Activated T-helper 2 cell treated with anti-CD3 and anti-CD28 coated beads, Interferon-gamma antibody, Interleukin-2, Interleukin-4, amounts not matched to agents 10 μg/mL and 5 μg/mL and 100 μg/mL, durations not matched to agents 14 hours and 24 hours and 36 hours (primary cell): ENCODE measurements at places on chromosomes 6 and 20. TPM values are rescaled to one million over a fixed set of nuclear protein-coding genes. Genes with fewer than 3 reads are reported as not detected.

Gene ELOVL2
- total RNA-seq = not detected in 2 replicates

Gene LRRC73
- 0.11 and 0.21 TPM in 2 replicates for total RNA-seq

DNA sequence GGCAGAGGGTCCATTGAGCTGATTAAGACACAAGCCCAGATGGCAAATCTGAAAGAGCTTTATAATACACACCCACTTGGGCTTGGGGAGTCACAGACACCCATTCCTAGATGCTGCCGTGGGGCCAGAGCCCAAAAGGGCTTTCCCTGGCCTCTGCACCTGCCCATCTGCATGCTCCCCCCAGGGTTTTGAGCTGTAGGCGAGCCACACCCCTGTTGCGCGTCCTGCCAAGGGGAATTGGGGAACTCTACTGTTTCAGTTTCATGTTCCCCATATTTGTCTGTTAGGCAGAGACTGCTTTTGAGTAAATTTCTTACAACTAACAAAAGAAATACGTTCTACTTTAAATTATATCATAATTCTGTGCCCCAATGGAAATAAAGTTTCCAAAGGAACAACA lies 52.9 kb upstream of the FNDC1 start:
- no peak for DNase-seq

DNA sequence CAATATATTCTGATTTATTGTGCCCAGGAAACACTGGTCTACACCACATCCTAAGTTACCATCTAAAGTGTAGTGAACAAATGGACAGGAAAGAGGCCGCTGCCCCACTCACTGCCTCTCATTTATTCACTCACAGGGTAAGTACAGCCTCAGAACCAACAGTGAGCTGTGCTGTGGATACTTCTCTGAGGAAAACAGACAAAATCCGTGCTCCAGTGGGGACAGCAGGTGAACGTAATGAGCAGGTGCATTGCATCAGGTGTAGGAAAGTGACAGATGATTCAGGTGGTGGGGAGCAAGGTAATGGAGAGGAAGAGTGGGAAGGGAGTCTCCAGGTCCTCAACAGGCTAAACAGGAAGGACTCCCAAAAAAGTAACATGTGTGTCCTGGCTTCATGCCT lies 8.4 kb upstream of the ULBP2 start:
- no peak for DNase-seq

GRCh38 chr6:115485400-115485799 lies 575.3 kb downstream of the FRK start:
- no peak for DNase-seq

DNA sequence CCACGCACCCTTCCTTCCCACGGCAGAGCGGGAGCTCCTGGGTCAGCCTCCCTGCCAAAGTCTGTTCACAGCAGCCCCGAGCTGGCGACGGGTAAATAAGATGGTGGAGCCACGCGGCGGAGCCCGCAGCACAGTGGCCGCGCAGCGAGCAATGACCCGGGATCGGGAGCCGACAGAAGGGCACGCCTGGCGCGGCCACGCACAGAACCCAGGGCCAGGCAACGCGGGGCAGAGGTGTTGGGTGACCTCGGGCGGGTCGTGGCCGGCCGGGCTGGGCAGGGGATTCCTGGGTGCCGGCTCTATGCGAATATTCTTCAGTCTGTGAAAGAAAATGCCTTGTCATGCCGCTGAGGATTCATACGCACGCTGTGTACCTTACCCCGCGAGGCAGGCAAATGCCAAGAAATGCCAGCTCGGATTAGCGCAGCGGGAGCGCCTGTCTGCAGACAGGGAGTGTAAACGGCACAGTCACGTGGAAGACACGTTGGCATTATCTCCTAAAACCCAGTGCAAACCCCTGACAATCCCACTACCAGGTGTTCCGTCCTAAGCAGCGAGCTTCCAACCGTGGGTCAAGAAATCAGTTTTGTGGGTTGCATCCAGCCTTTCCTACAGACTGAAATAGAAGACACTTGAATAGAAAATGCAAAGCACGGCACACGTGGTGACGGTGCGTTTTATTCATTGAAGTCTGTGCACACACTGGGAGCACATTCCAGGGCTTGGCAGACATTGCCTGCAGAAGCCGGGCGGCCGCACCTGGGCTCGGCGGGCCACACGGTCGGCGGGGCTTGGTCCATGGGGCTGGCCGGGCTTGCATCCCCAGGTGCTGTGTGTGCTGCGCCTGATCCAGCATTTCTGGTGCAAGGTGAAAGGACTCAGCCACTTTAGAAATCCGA lies 18.3 kb downstream of the CHRNA4 start:
- no peak for DNase-seq
